ENCODE measurements at places on chromosomes 5 and 9. TPM values are rescaled to one million over a fixed set of nuclear protein-coding genes. Genes with fewer than 3 reads are reported as not detected.
A peak's percentile ranks its signal among the peaks of the same experiment; 100 is the strongest.

DNA sequence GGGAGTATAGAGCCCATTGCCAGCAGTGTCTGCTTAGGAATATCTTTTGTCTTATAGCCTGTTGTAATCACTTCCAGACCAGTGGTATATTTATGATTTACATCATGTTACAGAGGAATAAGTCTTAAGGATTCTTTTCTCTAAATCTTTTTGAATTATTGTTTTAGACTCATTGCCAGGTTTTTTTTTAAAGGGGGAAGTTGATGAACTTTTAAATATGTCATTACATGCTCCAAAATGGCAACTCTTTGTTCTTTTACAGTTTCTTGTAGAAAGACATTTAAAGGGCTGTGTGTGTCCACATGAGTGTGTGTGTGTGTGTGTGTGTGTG, 59.4 kb upstream of the NFIB start:
- no peak for ATAC-seq

DNA sequence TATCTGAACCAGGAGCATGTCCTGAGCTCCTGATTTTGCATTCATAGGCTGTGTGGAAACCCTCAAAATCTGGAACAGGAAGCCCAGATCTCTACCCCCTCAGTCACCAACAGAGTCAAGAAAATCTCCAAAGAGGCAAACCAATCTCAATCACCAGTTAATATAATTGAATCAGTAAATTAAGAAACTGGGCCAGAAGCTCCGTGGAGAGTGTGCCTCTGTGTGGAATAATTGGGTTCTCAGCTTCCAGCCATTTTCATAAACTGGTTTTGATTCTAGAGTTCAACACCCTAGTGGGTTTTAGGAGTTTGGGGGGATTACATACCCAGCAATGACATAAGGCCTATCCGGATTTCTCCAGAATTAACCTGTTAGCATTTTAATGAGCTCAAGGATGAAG, 362.9 kb downstream of the IRX2 start:
- ATAC-seq = no peak

DNA sequence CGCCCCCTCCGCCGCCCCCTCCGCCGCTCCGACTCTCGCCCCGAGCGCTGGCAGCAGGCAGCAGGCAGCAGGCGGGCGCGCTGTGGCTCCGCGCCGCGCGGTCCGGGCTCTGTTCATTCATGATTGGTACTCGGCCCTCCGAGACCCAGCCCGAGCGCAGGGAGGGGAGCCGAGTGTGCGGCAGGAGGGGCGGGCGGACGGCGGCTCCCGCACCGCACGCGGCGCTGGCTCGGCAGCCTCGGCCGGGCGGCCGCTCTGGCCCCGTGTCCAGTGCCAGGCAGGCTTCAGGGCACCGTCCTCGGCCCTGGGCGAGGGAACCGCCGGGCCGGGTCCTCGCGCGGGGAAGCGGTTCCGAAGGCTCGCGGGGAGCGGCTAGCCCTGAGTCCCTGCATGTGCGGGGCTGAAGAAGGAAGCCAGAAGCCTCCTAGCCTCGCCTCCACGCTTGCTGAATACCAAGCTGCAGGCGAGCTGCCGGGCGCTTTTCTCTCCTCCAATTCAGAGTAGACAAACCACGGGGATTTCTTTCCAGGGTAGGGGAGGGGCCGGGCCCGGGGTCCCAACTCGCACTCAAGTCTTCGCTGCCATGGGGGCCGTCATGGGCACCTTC, at the start of gene KCNIP1:
KCNIP1 (plus strand) TSS at position 31 of the 607 bp plus-strand sequence.
- peak; percentile 90 for ATAC-seq

DNA sequence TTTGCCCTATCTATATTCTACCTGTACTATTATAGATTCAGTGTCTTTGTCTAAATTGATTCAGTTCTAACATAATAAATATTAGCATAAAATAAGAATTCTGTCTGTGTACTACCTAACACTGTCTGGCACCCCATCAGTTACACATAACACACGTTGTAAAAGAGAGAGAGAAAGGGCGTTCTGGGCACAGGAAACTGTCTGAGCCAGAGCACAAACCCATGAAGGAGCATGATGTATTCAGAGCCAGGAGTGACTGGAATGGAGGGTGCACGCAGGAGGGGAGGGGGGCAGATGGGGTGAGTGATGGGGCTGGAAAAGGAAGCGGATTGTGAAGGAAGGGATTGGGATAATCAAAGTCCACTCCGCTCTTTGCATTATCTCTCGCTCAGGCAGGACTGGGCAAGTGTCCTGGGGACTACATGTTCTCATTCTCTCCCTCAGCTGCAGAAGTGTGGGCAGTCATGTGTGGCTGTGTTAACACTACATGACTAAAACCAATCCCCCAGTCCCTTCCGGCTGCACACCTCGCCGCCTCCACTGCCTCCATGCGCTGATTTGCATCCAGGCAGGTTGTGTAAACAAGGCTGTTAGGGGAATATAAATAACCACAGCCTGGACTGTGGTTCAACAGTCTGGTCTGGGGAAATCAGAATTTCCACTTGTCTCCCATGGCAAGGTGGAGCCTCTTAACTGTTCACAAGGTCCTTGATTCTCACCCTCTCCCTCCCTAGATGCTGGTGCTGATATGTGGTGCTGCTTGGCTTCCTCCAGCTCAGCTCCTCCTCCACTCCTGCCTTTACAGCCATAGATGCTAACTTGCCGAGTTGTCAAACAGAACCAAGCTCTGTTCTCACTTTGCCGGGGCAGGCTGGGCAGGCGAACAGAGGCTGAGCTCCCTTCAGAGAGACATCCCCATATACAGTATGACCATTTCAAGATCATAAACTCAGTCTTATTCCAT, 367.5 kb upstream of the BRINP1 start:
- ATAC-seq = no peak

DNA sequence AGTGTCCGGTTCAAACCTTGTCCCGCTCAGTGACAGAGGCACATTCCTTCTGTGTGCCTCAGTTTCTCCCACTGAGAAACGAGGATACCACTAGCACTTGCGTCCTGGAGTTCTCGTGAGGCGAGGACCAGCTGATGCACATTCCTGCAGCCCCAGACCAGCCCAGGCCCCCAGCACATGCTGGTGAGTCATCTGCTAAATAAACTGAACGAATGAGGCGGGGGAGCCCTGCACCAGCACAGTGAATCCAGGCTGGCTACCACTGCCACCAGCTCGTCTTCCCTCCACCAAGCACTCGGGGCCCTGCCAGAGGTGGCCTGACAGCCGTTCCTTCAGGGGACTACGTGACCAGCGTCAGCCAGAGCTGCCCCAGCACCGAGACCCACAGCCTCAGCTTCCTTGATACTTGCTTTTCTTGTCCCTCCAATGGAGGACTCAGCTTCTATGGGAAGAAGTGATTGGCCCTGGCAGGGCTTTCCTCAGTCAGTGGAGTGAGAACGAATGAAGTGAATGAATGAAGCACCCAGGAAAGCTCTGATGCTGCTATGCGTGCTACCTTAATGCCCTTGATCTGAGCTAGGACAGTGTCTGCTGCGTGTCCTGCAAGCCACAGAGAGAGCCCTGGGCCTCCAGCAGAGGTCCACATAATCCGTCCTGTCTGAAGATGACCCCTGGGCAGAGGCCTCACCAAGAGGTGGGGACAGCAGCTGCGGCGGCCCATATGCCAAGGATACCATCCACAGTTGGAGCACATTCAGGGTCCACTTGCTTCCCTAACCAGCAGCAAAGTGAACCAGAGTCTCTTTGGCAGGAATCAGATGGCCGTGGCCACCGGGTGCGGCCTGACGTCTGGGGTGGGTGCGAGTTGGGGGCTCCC, 13.5 kb upstream of the BARX1 start:
- peak; percentile 78 for ATAC-seq

DNA sequence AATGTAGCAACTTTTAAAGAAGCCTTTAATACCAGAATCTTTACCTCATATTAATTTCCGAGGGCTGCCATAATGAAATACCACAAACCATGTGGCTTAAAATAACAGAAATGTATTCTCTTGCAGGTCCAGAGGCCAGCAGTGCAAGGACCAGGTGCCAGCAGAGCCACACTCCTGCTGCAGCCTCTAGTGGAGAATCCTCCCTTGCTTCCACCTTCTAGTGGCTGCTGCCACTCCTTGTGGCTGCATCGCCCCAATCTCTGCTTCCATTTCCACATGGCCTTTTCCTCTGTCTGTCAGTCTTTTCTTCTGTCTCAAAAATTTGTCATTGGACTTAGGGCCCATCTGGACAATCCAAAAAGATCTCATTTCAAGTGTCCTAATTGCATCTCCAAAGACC, 401.5 kb downstream of the EFNA5 start:
- no peak for ATAC-seq

DNA sequence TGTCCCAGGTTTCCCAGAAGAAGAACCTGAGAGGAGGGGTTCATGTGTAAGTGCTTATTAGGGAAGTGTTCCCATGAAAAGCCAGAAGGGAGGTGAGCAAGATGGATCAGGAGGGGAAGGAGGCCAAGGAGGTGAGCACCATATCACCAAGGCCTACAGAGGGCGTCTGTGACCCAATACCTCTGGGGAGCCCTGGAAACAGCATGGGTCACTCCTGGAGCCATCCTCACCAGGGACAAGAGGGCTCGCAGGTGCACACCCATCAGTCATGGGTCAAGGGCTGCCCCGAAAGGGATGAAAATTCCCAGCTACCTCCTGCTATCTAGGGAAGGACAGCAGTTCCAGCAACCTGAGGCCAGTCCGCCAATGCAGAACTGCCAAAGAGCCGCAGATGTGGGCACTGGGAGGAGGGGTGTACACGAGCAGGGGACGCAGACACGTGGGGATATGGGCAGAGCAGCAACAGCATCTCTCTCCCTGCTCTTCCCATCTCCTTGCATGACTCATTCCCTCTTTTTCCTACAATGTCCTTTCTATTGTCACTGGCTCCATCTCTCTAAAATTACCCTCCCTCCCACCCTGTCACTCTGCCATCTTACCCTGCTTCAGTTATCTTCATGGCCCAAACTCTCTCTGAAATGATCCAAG, 167.6 kb upstream of the FSTL4 start:
- no peak for ATAC-seq

SVEP1 gene
- 0.22 TPM for total RNA-seq

SAXO1 gene
- 0.41 TPM for total RNA-seq

DOCK8 gene
- 0.31 TPM for total RNA-seq

INSL4 gene
- not detected for total RNA-seq

PGM5 gene
- total RNA-seq = 0.41 TPM
